ENCODE measurements at places on chromosomes 3 and 15.

GRCh38 chr15:93071469-93071936, 17.5 kb downstream of the RGMA start:
- no peak for DNase-seq

GRCh38 chr3:149152420-149152819, 23.0 kb downstream of the HPS3 start:
- DNase-seq = no peak

GRCh38 chr3:99925584-99926230, 108.0 kb downstream of the CMSS1 start:
- DNase-seq = no peak

DNA sequence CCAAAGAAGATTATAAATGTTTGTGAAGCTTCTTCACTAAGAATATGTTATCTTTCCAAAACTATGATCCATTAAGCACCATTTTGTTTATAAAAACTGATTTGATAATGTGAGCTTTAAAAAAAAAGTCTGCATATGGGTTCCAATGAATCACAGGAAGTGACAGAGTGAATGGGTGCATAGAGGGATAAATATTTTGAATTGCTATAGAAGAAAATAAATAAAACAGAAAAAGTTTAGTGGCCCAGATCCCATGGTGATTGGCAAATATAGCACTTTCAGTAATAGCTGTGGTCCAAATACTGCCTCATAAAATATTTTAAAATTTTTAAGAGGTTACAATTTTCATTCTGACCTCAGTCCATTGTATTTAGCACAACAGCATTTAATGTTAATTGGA, 19.2 kb downstream of the CPA3 start:
- no peak for DNase-seq

- DNase-seq = peak; percentile 19
Measured at GRCh38 chr3:152606146-152606545, 228.8 kb upstream of the P2RY1 start.

- DNase-seq = no peak
Measured at GRCh38 chr3:62824965-62825592, 50.1 kb downstream of the CADPS start.

GRCh38 chr3:71309342-71309741, 274.2 kb downstream of the FOXP1 start:
- no peak for DNase-seq

GRCh38 chr3:32951410-32951811, at the start of gene CCR4:
Gene CCR4, plus strand, starts transcription at chr3:32951644. Its CDS starts 1,779 bp downstream, at chr3:32953423.
- DNase-seq = no peak

DNA sequence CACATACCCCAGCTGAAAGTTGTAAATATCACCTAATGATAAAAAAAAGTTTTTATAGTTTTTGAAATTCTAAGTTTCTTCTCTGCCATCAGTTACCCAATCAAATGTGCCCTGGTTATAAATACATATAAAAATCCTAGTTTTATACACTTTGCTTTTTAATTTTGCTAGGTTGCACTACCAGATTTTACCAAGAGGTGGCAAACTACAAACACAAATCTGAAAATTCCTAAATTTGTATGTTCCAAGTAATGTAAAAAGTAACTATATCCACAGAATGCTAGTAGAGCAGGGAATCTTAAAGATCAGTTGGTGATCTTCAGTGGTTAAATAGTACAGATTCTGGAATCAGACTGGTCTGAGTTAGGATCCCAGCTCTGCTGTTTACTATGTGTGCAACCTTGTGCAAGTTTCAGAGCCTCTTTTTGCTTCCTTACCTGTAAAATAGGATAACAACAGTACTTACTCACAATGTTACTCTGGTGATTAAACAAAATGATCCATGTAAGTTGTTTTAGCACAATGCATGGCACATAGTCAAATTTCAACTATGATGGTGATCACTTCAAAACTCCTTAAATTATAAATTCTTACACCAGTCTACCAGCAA, 11.0 kb downstream of the TRPM7 start:
- no peak for DNase-seq

DNA sequence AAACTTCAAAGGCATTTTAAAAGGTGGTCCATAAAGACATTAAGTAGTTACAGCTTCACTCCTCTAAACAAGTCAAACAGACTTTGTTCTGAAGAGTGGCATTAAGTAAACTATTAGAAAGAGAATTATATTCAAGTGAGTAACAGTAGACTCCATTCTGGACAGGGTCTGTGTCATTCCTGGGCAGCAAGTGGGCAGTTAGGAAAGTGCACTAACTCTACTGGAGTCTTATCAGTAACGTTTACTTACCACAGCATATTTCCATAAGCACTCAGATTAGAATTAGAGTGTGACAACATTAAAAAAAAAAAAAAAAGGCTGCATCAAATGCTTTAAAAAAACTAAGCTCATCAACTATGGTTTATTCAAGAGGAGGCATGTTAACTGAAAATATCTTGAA, 10.6 kb downstream of the UBR1 start:
- DNase-seq = no peak

DNA sequence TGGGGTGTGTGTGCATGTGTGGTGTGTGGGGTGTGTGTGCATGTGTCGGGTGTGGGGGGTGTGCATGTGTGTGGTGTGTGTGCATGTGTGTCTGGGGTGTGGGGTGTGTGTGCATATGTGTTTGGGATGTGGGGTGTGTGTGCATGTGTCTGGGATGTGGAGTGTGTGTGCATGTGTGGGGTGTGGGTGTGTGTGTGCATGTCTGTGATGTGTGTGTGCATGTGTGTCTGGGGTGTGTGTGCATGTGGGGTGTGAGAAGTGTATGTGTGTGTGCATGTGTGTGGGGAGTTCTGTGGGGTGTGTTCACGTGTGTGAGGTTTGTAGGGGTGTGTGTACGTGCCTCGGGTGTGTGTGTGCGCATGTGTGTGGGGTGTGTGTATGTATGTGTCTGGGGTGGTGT, 6.7 kb upstream of the OCA2 start:
- DNase-seq = no peak

GRCh38 chr15:90008607-90009006, 7.5 kb downstream of the ZNF710 start:
- DNase-seq = no peak

DNA sequence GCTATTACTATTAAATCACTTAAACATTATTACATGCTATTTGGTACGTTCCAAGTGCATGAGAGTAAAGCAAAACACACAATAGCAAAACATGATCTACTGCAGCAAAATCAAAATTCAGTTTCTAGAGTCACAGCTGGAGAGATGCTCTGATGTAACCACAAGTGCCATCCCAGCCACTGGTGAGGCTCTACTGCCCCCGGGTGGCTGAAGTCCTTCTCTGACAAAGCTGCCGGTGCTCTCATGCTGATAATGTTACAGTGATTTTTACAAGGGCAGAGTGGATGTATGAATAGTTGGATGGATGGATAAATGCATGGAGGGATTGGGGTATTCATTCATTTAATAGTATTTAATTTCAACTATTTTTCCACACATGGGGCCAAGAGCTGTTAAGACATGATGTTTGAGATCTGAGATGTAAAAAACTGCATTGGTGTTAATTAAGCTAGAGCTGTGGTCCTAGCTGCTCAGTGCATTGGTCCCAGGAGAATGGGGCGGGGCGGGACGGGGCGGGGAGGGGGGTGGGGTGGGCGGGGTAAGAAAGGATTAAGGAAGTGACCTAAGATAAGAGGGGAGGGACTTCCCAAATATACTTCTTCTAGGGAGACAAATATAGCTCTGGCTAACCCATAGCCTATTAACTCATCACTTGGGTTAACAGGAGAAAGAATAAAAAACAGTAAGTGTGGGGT, 5.3 kb upstream of the SPESP1 start:
- peak; percentile 16 for DNase-seq

GRCh38 chr15:74431116-74431515, 2.6 kb downstream of the SEMA7A start:
- DNase-seq = no peak

GRCh38 chr3:20608054-20608738, 422.2 kb upstream of the SGO1 start:
- DNase-seq = peak; percentile 53

DNA sequence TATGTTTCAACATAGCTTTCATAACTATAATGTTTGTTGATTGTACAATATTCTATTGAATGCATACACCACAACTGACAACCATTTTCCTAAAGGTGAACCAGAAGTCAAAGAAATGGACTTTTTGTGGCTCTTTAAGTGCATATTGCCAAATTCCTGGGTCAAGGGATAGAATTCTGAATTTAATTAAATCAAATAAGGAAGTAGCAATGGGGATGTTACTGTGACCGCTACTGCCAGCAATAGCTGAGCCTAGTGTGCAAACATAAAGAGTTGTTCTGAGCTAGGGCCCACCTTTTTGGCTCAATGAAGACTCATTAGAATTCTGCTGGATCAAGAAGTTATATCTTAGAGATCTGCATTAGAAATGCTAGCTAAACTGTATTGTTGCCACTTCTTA, 17.3 kb upstream of the KBTBD8 start:
- DNase-seq = no peak
